ENCODE measurements at places on chromosomes 3 and 15.

DNA sequence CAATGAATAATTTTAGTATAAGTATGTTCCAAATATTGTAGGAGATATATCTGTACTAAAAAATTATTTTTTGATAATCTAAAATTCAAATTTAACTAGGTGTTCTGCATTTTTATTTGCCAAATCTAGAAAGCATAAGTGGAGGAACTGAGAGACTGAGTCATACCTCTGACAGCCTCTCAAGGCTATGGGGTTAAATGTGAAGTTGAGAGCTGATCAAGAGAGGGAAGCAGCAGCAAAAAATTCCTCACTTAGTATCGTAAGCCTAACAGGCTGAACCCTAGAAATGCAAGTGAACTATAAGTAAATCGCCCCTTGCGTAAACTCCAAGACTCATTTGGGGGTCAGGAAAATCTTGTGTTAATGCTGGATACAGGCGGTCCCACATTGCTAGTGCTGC lies 12.8 kb upstream of the TOPAZ1 start:
- no peak for DNase-seq

GRCh38 chr15:50786438-50786837 lies 20.9 kb upstream of the SPPL2A start:
- no peak for DNase-seq

GRCh38 chr15:83289160-83289559 lies 4.7 kb upstream of the BNC1 start:
- no peak for DNase-seq

- DNase-seq: no peak
Measured at GRCh38 chr3:10292505-10293419, at the start of gene GHRL. GHRL (minus strand) TSS chr3:10292947; CDS start chr3:10290180, 2,767 bp downstream.

- no peak for DNase-seq
Measured at GRCh38 chr3:47441796-47442551, 33.8 kb downstream of the SCAP start.

- no peak for DNase-seq
Measured at GRCh38 chr3:128556384-128556783, 63.4 kb upstream of the GATA2 start.

DNA sequence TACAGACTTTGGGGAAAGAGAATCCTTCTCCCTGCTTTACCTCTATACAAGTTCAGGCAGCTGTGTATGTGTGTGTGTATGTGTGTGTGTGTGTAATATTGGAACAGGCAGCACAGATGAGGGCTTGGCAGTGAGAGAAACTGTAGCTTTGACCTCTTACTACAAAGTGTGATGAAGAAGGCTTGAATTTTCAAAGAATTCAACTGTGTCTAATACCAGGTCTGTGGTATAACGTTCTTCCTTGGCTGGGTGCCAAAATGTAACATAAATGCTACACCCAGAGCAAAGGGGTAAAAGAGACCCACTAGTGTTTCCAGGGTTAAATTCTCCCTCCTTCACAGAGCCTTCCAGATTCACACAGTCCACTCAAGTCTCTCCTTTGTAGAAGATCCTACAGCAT lies 51.1 kb downstream of the CHST2 start:
- no peak for DNase-seq

- DNase-seq: no peak
Measured at GRCh38 chr3:147119346-147119745, 287.0 kb downstream of the ZIC4 start.

DNA sequence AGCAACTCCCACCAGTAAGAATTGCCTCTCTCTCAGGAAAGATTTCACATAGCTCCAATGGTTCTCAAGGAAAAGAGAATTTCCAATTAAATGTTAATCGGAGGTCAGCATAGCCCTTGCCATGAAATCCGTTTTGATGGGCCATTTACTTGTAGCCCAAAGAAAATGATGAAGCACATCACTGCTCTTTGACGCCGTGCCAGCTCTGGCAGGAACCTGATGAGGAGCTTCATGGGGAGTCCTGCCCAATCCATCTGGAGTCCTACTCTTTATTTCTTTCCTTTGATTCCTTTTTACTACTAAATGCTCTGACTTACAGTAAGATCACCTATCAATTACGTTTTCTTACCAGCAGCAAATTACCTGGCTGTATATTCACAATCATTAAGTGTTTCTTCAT lies 84.7 kb downstream of the FGF12 start:
- DNase-seq: no peak

GRCh38 chr3:111299192-111299615 lies 227.6 kb downstream of the NECTIN3 start:
- no peak for DNase-seq

- peak; percentile 59 for DNase-seq
Measured at GRCh38 chr3:154018100-154018696, 103.0 kb upstream of the ARHGEF26 start.

DNA sequence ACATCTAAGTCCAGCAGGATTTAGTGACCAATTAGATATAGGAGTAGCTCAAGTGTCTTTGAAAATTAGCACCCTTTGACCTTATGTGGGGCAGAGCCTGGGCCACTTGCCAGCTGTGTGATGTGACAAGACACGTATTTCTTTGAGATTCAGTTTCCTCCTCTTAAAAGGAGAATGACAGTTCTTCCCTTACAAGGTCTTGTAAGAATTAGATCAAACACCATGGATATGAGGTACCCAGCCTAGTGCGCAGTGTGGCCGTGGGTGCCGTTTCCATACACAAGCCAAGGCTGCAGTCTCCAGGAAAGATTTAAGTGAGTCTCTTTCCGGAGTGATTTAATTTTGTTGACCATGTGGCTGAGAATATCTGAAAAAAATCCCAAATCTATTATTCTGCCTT lies 46.3 kb downstream of the ARHGAP31 start:
- no peak for DNase-seq

DNA sequence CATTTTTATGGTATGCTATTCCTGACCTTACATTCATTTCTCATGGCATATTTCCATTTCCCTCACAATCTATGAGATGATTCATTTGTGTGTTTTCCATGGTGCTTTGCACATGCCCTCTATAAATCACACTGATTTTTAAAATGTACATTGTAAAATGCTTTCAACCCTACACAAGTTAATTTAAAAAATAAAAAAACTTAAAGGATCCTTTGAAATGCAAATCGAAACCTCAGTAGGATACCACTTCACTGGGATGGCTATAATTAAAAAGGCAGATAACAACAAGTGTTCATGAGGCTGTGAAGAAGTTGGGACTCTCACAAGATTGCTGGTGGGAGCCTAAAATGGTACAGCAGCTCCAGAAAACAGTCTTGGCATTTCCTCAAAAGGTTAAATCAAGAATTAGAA lies 83.5 kb downstream of the FMN1 start:
- DNase-seq: no peak

GRCh38 chr3:88807491-88808105 lies 299.8 kb upstream of the EPHA3 start:
- no peak for DNase-seq

DNA sequence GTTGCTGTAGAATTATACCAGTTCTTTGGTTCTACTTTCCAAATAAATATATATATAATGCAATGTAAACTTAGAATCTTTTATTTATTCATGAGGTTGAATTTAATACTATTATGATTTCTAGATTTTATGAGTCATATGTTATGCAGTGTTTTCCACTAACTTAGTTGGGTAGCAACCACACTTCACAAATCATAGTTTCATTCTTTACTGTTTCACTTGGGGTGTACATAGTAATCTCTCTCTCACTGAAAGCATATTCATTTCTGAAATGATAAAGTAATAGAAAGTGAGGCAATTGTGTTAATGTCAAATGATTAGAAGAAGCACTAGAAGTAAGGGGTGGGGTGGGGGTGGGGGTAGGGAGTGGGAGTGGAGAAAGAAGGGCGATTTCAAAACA lies 52.6 kb downstream of the IQCH start:
- no peak for DNase-seq

GRCh38 chr3:65666448-65667091 lies 372.1 kb downstream of the MAGI1 start:
- DNase-seq: no peak

- no peak for DNase-seq
Measured at GRCh38 chr3:114093596-114093995, 37.1 kb downstream of the QTRT2 start.

DNA sequence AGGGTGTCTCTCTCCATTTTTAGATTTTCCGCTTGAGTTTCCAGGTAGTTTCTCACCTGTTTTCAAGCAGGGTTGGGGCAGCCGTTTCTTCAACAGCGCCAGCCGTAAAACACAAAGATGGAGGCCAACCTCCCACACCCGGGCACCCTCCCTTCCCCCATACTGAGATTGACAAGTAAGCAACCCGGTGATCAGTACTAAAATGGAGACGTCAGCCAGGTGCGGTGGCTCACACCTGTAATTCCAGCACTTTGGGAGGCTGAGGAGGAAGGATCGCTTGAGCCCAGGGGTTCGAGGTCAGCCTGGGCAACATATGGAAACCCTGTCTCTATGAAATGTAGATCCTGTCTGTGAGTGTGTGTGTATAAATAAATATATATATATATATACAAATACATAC lies 903 bp upstream of the ZSCAN2 start:
- DNase-seq: no peak

DNA sequence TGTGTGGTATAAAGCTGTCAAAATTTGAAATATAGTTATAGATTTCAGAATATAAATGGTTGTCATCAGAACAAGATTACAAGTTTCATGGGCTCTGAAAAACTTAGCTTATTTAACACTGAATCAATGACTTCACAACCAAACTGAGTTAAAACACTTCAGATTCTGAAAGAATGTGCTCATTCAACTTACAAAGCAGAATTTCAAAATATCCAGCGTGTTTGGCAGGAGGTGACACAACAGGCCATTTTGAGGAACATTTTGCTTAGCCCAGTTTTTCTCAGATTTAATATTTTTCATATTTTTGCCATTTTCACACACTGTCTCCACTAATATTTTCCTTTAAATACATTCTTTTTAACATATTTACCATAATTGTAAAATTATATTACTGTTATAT lies 781.1 kb downstream of the TUSC7 start:
- DNase-seq: no peak

DNA sequence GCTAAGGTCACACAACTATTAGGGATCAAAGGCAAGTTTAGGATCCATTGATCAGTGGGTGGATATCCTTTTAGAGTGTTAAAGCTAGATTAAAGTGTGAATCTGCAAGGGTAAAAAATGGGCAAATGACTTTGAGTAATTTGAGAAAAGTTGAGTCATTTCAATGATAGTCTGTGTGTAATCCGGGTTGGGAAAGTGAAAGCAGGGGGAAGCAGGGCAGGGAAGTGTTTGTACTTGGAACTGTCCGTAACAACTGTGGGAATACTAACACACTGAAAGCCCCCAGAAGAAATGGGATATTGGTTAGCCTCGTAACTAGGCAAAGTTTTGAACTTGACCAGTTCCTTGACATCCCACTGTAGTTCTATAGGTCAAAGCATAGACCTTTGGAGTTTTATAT lies 187.2 kb upstream of the SLITRK3 start:
- DNase-seq: no peak

DNA sequence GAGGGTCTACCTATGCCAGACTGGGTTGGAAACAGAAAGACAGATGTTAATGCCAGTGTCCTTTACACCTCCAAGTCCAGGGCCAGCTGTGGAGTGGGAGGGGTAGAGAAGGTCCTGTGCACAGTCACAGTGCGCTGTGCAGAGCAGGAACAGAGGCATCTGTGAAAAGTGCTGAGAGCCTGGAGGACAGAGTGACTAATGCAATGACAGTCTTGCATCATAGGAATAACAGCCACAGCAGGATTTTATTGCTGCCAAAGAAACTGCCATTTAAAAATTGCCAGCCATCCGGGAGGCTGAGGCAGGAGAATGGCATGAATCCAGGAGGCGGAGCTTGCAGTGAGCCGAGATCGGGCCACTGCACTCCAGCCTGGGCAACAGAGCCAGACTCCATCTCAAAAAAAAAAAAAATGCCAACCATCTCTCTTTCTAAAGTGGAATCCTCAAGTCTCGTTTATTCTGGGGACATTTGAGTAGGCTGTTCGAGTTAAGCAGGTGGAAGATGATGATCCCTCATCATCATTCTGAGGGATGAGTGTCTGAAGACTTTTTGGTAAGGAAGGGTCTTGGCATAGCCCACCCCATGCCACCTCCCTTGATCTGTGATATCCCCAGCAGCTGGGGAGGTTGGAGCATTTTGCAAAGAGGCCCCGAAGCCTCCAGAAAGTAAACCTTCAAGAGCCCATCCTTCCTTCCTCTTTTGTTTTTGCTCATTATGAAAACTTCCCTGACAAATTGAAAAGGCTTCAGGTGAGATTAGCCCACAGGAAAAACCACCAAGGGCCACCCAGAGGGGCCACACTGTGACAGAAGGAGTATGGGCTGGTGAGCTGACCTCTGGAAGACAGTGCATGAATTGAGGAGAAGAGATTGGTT lies 7.7 kb downstream of the CCR2 start:
- no peak for DNase-seq

DNA sequence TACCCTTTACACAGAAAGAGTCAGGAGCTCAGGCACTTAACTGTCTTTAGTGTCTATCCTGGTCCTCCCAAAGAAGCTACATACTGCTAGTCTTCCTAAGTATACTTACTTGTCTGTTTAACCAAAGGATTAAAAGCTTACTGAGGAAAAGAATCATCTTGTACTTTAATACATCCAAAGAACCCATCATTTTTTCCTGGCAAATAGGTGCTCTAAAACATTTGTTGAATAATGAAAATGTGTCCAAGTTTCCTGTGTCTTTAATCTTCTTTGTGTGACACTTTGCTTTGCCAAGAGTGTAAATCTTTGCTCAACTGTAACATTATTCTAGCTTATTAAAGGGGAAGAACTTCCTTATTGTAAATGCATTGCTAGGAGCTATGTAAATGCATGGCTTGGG lies 519.2 kb downstream of the OTOL1 start:
- DNase-seq: no peak

DNA sequence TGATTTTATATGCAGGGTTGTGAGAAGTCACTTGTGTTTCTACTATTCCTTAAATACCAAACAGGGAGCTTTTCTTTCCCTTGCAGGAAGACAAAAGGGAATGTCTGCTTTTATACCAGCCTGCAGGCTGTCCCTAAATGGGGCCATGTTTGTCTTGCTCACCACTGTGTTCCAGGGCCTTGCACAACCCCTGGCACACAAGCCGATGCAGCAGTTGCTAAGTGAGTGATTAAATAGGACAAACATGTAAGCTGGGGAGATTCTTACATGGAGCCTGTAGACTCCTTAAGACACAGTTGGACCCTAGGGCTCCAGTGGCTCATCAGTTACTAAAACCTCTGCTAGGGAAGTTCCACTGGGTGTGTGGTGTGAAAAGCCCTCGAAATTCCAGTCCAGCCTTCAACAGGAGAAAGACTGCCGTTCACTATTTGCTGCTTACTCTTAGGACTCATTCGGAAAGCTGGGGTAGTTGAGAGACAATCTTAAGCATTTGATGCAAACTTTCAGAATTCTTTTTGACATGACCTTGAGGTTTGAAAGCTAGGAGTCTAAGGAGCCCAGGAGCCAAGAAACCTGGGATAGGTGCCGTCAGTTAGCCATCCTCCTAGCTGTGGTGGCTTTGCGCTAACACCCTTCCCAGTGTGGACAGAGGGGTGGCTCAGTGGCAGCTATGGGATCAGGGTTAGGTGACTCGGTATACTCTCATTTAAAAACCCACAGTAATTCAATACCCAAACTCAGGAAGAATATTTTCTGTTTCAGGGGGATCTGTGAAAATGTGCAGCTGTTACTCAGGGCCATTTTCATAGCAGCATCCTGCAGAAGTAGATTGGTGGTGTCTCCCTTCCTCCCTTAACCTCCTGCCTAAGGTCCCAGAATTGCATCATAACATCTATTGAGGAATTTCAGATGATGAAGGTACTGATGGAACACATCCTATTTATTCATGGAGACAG lies 39.1 kb downstream of the SYNM start:
- no peak for DNase-seq

- DNase-seq: no peak
Measured at GRCh38 chr3:10309736-10310135, 11.2 kb downstream of the SEC13 start.

- DNase-seq: no peak
Measured at GRCh38 chr3:32018757-32019564, 37.4 kb downstream of the ZNF860 start.

- no peak for DNase-seq
Measured at GRCh38 chr3:149647285-149647684, 10.5 kb downstream of the WWTR1 start.
